ENCODE measurements at places on chromosomes 6 and 20.

DNA sequence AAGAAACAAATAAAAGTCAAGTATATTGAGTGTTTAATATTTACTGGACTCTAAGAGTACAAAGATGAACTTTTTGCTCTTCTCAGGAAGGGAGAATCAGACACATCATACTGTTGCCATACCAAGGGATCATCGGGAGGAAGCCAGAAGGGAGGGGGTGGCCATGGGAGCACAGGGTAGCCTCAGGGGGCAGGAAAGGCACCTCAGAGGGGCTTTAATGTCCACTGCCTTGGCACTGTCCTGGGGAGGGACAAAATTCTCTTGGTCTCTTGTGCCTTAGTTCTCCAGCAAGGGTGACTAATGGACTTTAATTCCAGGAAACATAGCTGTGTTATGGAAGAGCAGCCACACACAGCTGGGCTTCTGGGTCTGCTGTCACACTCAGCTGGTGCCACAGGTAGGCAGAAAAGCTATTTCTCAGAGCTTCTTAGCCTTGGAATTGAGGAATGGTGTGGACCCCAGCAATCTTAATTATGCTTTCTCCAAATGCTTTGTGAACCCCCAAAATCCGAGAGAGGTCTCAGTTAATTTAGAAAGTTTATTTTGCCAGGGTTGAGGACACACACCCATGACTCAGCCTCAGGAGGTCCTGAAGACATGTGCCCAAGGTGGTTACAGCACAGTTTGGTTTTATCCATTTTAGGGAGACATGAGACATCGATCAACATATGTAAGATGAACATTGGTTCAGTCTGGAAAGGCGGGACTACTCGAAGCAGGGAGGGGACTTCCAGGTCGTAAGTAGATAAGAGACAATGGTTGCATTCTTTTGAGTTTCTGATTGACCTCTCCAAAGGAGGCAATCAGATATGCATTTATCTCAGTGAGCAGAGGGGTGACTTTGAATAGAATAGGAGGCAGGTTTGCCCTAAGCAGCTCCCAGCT lies 53.2 kb downstream of the MRAP2 start:
- no peak for DNase-seq

DNA sequence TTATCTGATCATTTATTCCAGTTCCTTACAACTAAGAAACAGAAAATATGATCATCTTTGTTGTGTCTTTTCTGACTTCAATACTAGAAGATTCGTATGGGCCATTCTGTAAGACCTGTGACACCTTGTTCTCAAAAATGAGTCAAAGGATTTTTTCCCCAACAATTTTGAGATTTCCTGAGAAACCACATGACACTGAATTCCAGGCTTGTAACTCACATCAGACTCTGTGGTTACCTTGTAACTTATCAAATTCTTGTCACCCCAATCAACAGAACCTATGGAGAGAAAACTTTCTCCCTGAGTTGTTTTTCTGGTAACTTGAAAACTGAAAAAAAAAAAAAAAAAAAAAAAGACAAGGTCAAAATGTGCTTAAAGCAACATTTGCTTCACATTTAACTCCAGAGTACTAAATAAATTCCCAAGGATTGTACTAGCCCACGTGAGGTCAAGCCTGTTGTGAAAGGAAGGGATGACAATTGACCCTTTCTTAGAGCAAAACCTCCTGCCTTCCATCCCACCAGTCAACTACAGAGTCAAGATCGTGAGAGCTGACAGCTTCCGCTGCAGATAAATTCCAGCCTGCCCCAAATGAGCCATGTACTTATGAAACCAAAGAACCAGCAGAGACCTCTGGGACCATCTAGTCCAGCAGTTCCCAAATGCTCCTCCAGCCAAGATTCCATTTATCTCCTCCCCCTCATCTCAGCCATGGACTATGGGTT lies 140.3 kb downstream of the TBX18 start:
- no peak for DNase-seq

- no peak for DNase-seq
Observed at GRCh38 chr6:81557811-81558210, 194.7 kb downstream of the TENT5A start.

GRCh38 chr6:143859891-143860660 lies 4.2 kb upstream of the ZC2HC1B start:
- DNase-seq = no peak

DNA sequence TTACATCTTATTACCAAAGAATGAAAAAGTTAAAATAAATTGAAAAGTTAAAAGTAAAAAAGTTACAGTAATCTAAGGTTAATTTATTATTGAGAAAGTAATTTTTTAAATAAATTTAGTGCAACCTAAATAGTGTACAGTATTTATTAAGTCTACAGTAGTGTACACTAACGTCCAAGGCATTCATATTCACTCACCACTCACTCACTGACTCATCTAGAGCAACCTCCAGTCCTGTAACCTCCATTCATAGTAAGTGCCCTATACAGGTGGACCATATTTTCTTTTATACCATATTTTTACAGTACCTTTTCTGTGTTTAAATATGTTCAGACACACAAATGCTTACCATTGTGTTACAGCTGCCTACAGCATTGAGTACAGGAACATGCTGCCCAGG lies 624.7 kb upstream of the NOX3 start:
- no peak for DNase-seq

- peak; percentile 85 for DNase-seq
Observed at GRCh38 chr6:111482959-111483735, at the start of gene REV3L. REV3L (minus strand) TSS chr6:111483218; CDS start chr6:111482888, 330 bp downstream.

GRCh38 chr6:102853249-102853955 lies 1459.9 kb downstream of the GRIK2 start:
- no peak for DNase-seq

- DNase-seq = no peak
Observed at GRCh38 chr6:87747646-87748045, 45.6 kb upstream of the AKIRIN2 start.

- DNase-seq = no peak
Observed at GRCh38 chr20:16551607-16552006, 21.6 kb downstream of the KIF16B start.

Measured in stimulated activated CD8-positive, alpha-beta memory T cell treated with anti-CD3 and anti-CD28 coated beads, Interleukin-15, amount 100 ng/mL, for 48 hours (primary cell).